ENCODE measurements at places on chromosomes 1 and 21.

DNA sequence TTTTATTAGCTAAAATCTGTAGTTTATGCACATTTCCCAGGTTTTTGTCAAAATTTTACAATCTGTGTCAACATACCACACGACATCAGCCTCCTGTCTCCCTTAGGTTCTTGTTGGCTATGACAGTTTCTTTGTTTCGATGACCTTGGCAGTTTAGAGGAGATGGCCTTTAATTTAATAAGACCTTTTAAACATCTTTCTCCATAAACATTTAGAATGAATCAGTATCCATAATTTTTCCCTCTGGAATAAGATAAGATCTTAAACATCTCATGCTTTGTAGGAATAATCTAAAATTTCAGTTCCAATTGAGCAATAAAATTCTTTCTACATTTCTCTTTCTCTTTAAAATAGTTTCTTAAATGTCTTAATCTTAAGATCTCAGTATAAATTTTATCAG, 28.7 kb upstream of the DYRK1A start:
- no peak for DNase-seq

GRCh38 chr21:35616090-35616489, 444.2 kb downstream of the SETD4 start:
- no peak for DNase-seq

GRCh38 chr1:204696606-204697005, 11.1 kb upstream of the LRRN2 start:
- DNase-seq: no peak

DNA sequence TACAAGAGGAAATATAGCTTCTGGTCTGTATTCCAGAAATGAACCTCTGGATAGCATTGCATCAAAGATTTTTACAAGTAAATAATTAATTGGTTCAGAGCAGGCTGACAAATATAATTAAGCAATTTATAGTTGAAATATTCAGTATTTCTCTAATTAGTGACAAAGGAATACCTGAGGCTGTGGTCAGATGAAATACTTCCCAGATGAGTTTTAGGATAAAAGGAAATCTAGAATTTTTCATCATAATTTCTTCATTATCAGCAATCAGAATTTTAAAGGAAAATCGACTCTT, 112.8 kb downstream of the NEK7 start:
- no peak for DNase-seq

DNA sequence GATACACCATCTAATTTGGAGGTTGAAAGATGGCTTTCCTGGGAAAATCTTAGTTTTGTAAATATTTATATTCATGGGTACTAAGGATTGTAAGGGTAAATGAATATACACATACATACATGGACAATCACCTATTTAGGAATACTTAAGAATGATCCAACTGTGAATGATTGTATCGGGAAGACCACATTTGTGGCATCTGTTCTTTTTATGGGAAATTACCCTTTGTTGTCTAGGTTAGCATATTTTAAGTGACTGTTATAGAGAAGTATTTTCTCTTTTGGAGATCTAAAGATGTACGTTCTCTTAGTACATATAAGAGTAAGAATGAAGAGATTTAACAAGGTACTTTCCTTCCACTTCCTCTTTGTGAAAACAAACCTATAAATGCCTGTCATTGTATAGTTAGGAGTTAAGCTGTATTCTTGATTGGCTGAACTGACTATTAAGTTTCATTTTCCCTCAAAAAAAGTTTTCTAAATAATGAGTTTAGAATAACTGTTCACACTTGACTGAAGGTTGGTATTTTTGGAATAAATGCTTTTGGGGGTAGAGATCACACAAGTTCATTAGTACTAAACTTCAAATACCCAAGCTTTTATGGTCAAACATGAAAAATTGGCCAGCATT, 26.7 kb downstream of the SNX7 start:
- DNase-seq: no peak

DNA sequence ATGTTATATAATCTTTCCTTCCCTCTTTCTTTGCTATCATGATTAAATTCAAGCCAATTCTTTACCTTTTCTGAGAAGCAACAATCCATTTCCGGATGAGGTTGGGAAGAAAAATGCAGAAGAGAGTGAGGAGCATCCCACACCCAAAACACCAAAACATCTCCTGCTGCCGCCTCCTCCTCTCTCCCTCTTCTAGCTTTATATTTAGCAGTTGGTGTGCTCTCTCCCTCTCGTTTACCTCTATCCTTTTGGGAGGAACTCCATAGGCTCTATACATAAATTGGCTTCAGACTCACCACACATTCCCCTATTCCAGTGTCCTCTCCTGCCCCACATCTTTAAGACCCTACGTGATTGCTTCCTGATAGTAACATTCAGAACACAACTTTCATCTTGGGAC, 332.2 kb upstream of the PLXNA2 start:
- DNase-seq: no peak

DNA sequence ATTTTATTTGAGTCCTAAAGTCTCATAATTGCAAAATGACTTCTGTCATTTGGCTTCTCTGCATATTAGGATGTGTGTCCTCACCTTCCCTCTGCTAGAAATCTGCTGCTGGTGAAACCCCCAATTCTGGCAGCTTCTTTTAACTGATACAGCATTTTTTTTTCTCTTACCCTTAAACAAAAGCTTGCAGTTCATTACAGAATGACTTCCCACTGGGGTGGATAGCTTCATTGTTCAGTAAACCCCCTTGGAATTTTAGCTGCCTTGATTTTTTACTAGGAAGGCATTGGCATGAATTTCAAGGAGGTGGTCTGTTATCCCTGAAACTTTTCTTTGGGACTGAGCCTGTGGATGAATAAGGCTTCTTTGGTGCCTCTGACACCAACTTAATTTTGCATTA, 16.8 kb downstream of the TSEN15 start:
- no peak for DNase-seq

DNA sequence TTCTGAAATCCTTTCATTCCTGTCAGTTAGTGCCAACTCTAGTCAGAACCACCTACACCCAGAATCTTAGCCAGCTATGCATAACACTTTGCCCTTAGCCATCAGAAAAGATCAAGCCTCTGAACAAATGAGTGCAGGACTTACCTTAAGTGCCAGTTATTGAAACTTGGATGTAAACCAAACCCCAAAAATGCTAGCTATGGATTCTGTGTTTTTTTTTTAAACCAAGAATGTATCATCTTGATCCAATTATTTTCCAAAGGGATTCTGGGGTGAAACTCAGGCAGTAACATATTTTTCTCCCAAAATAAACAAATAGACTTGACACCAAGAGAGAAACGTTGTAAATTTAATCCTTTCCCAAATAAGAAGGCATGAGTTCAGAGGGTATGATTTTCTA, 538.6 kb upstream of the ADAMTS5 start:
- peak; percentile 26 for DNase-seq

- DNase-seq: no peak
These were observed 70.7 kb upstream of the FMO3 start for GRCh38 chr1:171019971-171020370.

GRCh38 chr1:172670791-172671190, 11.9 kb downstream of the FASLG start:
- no peak for DNase-seq

DNA sequence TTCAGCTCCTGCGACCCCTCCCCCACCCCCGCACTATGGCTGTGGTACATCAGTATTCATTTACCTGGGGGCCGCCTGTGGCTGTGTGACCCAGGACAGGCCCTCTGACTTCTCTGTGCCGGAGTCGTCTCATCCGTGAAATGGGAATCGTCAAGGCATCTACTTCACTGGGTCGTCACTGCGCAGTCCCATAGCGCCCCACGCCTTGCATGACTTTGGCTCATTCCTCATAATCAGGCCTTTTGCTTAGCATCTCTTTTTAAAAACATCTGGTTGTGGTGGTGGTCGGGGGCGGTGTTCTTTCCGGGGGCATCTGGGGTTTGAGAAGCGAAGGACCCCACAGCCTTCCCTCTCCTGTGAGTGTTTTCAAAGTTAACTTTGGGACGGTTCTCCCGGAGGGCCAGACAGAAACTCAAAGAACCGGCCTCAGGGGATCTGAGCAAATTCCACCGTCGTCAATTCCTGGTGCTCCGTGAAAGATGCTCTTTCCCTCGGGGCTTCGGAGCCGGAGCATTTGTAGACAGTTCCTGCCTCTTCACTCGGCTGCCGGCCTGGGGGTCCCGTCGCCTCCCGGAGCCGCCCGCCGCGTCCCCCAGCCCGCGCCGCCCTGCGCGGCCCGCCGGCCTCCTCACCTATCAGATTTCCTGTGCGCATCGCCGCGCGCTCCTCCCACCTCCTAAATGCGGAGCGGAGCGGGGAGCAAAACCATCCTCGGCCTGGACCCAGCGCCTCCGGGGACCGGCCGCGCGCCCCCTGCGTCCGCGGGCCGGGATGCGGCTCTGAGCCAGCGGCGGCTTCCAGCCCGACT, at the start of gene B3GALT5:
B3GALT5 (plus strand) TSS at position 708 of the 808 bp plus-strand sequence. CDS start 47,620 bp downstream, outside the sequence.
- peak; percentile 42 for DNase-seq
